T-helper 17 cell (primary cell): ENCODE measurements at places on chromosomes 11 and 22. TPM values are rescaled to one million over a fixed set of nuclear protein-coding genes. Genes with fewer than 3 reads are reported as not detected.

Gene SAA4
- total RNA-seq: not detected

Gene GAB4
- total RNA-seq: not detected

Gene TST
- 0.60 TPM for total RNA-seq

GRCh38 chr11:46895821-46896220, 22.5 kb downstream of the LRP4 start:
- no peaks in the 10 kb centered on the region for H3K4me1 ChIP-seq
- no peak for DNase-seq
- H3K27ac ChIP-seq: no peak overlapping the region
- H3K36me3 ChIP-seq: no peaks in the 10 kb centered on the region
- no peaks in the 10 kb centered on the region for H3K27me3 ChIP-seq

- DNase-seq: no peak
- peaks cover 4% of the 10 kb centered on the region for H3K36me3 ChIP-seq
- H3K4me1 ChIP-seq: peaks cover 18% of the 10 kb centered on the region
- H3K27me3 ChIP-seq: no peaks in the 10 kb centered on the region
These were observed 30.0 kb downstream of the PRDM10 start for GRCh38 chr11:129972611-129973010.

- DNase-seq: no peak
- H3K27ac ChIP-seq: no peak overlapping the region
- peaks cover 15% of the 10 kb centered on the region for H3K27me3 ChIP-seq
- H3K4me1 ChIP-seq: peaks cover 4% of the 10 kb centered on the region
These were observed 5.3 kb upstream of the PRDM11 start for GRCh38 chr11:45141171-45141570.

DNA sequence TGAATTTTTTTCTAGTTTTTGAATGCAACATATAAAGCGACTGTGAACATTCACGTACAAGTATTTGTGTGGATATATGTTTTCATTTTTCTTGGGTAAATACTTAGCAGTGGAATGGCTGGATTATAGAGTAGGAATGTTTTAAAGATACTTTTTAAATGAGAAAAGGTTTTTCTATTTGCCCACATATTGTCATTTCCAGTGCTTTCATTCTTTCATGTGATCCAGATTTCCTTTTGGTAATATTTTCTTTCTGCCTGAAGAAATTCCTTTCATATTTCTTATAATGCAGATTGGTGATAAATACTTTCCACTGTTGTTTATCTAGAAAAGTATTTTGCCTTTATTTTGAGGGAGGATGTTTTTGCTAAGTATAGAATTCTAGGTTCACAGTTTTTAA, 7.9 kb downstream of the DDB2 start:
- peaks cover 7% of the 10 kb centered on the region for H3K36me3 ChIP-seq
- H3K4me3 ChIP-seq: no peak overlapping the region
- H3K4me1 ChIP-seq: peaks cover 22% of the 10 kb centered on the region
- H3K27me3 ChIP-seq: no peaks in the 10 kb centered on the region
- no peak overlapping the region for H3K27ac ChIP-seq

- no peak overlapping the region for H3K27ac ChIP-seq
- peaks cover 9% of the 10 kb centered on the region for H3K27me3 ChIP-seq
- H3K36me3 ChIP-seq: peaks cover 2% of the 10 kb centered on the region
These were observed 144.6 kb downstream of the CCDC81 start for GRCh38 chr11:86519064-86519911.

GRCh38 chr22:48233586-48233985, 1471.1 kb downstream of the TBC1D22A start:
- H3K4me3 ChIP-seq: no peak overlapping the region
- H3K27ac ChIP-seq: no peak overlapping the region
- DNase-seq: no peak
- peaks cover under 1% of the 10 kb centered on the region for H3K27me3 ChIP-seq
- H3K4me1 ChIP-seq: no peaks in the 10 kb centered on the region

DNA sequence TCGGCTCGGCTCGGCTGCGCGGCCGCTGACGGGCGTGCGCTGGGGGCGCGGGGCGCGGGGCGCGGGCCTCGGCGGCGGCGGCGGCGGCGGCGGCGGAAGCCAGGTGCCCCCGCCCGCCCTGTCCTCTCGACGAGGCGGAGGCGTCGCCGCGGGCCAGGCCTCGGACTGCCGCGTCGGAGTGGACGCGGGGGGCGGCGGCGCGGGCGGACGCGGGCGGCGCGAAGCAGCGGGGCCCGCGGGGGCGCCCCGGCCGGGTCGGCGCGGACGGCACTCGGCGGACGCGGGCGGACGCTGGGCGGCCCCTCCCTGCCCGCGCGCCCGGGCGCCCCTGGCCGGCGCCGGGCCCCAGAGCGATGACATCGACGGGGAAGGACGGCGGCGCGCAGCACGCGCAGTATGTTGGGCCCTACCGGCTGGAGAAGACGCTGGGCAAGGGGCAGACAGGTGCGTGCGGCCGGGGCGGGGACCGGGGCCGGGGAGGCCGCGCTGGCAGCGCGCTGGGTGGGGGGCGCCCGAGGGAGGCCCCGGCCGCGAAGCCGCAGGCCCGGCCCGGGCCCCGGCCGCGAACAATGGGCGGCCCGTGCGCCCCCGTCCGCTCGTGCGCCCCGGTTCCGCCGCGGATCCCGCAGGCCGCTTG, at the start of gene BRSK2:
BRSK2 (plus strand) TSS at position 3 of the 637 bp plus-strand sequence; CDS start at position 354, 351 bp downstream.
- no peaks in the 10 kb centered on the region for H3K36me3 ChIP-seq
- peaks cover 26% of the 10 kb centered on the region for H3K27me3 ChIP-seq
- H3K4me3 ChIP-seq: peak within 1 kb of the TSS; percentile 78
- DNase-seq: no peak
- H3K4me1 ChIP-seq: peaks cover 11% of the 10 kb centered on the region

- H3K27me3 ChIP-seq: peaks cover 14% of the 10 kb centered on the region
- no peak overlapping the region for H3K4me3 ChIP-seq
- no peaks in the 10 kb centered on the region for H3K36me3 ChIP-seq
- H3K27ac ChIP-seq: no peak overlapping the region
These were observed 670.9 kb downstream of the BRD1 start for GRCh38 chr22:49156662-49157285.
